ENCODE measurements at places on chromosomes 3 and 15.

GRCh38 chr15:33738941-33739664 is 229.2 kb upstream of the CHRM5 start:
- DNase-seq = no peak

GRCh38 chr3:58532794-58533220 is 4.2 kb downstream of the ACOX2 start:
- DNase-seq = peak; percentile 90

DNA sequence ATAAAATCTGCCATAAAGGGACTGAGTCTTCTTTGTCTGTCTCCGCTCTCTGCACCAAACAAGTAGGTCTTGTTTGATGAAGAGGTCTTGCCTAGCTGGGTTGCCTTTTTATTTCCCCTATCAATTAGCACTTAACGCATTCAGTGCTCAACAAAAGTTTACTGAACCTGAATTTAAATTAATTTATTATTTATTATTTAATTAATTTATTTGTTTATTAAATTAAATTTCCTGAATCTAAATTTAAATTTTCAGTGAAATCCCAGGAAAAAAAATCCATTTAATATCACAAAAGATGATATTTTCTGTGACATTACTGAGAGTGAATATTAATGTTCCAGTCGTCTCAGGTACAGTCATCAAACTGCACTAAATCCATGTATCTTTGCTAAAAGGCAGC is 164.9 kb upstream of the AGTR1 start:
- no peak for DNase-seq

DNA sequence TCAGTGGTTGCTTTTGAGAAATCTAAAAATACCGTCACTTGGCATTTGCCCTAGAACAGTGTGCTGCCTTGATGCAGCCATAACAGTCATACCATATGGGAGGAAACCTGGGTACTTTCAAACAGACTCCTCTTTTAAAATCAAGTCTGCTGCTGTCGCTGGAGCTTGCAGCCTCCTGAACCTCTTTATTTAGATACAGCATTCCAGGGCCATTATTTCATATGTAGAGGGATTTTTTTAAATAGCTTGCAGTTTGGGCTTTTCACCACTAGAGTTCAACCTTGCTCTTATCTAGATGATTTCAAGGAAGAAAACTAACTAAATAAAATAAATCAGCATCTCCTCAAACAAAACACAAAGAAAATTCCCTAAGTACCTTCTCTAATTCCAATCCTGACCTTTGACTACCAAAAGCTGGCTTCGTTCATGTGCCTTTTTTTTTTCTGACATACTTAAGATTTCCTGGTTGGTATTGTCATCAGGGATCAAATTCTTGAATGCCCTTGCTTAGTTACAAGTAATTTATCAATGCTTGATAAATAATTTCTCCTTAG is 111.6 kb downstream of the KBTBD8 start:
- DNase-seq = peak; percentile 24

- no peak for DNase-seq
These were observed 13.2 kb upstream of the GOLM2 start for GRCh38 chr15:44275150-44275830.

- peak; percentile 62 for DNase-seq
These were observed 44.1 kb upstream of the VILL start for GRCh38 chr3:37946531-37946889.

- DNase-seq = peak; percentile 70
These were observed 57.6 kb downstream of the FNDC3B start for GRCh38 chr3:172096881-172097420.

DNA sequence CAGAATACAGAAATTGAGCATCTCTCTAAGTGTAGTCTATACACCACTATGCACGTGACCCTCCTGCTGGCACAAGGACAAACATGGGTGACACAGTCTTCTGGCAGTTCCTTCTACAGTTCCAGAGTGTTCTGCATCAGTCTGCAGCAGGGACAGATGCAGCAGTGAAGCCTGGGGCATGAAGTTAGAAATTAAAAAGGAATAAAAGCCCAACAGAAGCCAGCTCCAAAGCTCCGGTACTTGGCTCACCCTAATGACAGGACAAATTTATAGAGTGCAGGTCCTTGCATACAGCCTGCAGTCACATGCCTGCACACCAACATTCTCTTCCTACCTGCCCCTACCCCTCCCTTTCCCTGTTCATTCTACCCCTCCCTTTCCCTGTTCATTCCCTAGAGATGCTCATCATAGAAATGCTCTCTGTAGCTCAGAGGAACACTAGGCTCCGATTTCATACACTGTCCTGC is 15.0 kb downstream of the UACA start:
- no peak for DNase-seq

- DNase-seq = no peak
These were observed 9.8 kb downstream of the RAB27A start for GRCh38 chr15:55279746-55280351.

GRCh38 chr3:100548053-100548452 is 55.6 kb downstream of the TMEM45A start:
- DNase-seq = no peak

DNA sequence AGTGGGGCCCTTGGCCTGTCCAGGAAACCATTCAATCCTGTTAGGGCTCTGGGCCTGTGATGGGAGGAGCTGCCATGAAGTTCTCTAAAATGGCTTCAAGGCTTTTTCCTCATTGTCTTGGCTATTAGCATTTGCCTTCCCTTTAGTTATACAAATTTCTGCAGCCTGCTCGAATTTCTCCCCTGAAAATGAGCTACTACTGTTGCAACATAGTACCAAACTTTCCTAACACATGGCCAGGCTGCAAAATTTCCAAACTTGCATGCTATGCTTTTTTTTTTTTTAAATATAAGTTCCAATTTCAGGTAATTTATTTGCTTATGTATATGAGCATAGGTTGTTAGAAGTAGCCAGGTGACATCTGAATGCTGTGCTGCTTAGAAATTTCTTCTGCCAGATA is 560.8 kb upstream of the TBL1XR1 start:
- DNase-seq = no peak

DNA sequence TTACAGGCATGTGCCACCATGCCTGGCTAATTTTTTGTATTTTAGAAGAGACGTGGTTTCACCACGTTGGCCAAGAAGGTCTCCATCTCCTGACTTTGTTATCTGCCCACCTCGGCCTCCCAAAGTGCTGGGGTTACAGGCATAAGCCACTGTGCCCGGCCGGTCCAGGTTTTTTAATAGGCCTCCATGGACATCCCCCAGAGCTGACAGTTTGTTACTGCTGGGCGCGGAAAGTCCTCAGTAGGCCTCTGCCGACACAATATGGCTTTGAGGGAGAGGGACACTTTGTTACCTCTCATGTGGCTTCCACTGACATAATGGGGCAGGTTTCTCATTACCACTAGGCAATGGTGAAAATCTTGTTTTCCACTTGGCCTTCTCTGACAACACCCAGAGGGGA is 152.0 kb downstream of the WNT7A start:
- DNase-seq = peak; percentile 17

DNA sequence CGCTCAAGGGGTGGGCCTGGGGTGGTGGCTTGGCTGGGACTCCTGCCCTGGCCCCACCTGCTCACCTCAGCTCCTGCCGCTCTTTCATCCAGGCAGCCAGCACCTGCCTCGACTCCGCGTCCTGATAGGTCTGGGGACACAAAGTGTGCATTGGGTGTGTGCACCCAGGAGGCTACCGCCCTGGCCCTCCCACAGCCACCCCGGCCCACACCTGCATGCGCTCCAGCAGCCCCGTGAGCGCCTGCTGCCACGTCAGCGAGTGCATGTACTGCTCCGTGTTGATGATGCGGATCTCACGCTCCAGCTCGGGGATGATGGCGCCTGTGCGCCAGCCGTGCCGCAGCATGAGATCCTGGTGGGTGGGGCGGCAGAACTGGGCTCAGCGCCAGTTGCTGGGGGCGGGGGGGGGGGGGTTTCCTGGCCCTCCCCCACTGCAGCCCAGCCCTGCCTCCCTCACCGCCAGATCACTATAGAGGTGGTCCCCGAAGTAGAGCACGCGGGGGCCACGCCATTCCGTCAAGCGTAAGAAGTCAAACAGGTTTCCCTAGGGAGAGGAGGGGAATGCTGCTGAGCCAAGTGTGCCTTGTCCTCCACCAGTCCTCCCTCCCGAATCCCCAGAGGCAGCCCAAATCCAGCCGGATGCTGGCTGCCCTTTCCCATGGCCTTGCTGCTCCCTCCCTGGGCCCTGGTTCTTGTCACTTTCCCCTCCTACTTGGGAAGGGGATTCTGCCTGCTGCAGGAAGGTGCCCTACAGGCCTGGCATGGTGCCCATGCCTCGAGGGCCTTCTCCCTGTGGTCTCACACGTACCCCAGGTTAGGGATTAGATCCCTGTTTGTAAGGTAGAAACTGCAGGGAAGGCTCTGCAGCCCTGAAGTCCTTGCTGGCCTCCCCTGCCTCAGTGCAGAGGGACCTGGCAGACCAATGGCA is 8.6 kb downstream of the NT5DC2 start:
- no peak for DNase-seq

DNA sequence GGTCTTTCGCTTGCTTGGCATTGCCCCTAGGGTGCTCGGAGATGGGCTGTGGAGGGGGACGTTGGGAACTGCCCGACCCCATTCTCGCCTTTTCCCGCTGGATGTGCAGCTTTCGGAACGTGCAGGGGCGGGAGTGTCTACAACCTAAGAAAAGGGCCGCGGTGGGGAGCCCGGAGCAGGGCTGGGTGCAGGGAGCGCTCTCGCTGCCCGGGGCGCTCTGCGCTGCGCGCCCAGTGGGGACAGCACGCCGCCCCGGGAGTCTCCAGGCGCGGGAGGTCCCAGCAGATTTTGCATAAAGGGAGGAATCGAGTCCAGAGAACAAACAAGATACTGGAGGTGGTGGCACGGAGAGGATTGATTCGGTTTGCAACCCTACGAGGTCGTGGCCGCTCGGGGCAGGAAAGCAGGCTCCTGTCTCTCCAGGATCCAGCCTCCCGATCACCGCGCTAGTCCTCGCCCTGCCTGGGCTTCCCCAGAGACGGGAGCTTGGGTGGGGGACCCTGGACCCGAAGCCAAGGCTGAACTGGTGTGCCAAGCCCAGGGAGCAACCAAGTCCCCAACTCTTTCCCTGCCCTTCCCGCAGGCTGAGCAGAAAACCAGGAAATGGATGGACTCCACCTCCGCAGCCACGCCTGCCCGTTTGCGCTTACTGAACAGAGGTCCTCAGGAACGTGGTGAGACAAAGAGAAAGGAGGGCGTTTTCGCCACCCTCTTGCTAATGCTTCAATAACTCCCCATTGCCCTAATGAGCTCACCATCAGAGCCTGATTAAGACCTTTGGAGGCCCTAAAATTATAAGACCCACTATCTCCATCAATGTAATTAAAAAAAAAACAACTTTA is 59.7 kb downstream of the NOX5 start:
- DNase-seq = peak; percentile 81

DNA sequence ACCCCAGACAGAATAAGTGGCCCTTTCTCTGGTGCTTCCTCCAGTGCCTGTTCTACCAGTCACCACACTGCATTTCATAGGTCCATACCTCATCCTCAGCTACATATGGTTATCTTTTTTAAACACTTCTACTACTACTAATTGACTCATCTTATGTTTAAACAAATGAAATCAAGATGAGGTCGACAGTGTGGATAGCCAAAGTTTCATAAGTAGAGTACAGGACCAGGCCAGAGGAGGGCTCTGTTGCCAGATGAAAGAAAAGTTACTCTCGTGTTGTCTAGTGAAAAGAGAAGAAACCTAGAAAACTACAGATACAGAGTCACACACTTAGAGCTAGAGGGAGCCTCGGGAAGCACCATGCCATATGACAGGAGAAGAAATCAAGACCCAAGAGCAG is 296.1 kb downstream of the VPS13C start:
- no peak for DNase-seq

GRCh38 chr15:90934949-90935751 is at the start of gene UNC45A:
Gene UNC45A (plus strand): TSS chr15:90935285. CDS start chr15:90935325, 40 bp downstream.
- peak; percentile 96 for DNase-seq

DNA sequence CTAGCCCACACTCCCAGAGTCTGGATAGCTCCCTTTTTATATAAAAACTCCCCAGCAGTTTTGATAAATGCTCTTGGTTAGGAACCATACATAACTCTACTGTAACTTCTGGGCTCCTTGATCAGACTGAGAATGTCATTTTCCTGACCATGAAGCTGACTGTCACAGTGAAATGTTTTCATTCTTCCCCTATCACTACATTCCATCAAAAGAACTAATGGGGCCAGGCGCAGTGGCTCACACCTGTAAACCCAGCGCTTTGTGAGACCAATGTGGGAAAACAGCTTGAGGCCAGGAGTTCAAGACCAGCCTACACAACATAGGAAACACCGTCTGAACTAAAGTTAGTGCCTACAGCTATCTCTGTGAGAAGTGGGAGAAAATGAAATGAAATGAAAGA is 72.8 kb upstream of the MYO5C start:
- peak; percentile 33 for DNase-seq

- DNase-seq = peak; percentile 69
These were observed 54.6 kb upstream of the MYZAP start for GRCh38 chr15:57537072-57537471.

GRCh38 chr3:25686766-25687165 is 22.1 kb upstream of the TOP2B start:
- DNase-seq = no peak

DNA sequence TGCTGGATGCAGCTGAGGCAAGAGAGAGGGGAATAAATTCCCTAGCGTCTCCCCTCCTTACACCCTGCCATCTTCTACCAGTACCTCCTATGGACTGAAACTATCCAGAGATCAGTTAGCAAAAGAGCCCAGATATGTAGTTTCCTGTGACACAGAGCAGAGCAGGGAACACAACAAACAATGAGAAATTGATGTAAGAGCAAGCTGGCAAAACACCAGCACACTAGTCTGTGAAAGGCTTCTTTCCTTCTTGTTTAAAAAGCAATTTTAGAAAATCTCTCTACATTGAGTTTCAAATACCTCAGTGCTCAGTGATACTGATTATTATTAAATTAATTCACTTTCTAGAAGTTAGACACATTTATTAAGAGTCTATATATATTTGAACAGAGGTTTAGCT is 215.6 kb upstream of the AZI2 start:
- DNase-seq = no peak

DNA sequence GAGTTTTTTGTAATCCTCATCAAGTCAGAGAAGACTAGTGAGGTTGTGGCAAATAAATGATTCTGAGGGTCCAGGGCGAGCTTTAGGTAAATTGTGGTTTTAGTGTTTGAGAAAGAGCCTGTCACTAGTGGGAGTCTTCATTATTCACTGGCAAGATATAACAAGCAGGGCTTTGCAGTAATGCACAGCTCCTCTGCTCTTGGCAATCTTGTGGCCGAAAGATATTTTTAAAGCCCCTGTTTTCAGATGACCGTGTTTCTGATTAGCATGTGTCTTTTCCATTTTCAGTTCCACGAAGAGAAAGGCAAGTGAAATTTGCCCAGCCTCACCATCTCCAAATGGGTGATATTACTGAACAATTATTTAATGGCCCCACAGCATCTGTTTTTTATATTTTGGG is 154.0 kb upstream of the BCL6 start:
- no peak for DNase-seq

Data from ELF-1 (cell line).